ENCODE measurements at places on chromosomes 4 and X.

GRCh38 chrX:70970482-70970995, 39.6 kb upstream of the SLC7A3 start:
- peak; percentile 2 for DNase-seq

- no peak for DNase-seq
Measured at GRCh38 chr4:56657128-56657527, 24.0 kb downstream of the HOPX start.

- no peak for DNase-seq
Measured at GRCh38 chr4:8542776-8543525, 37.2 kb upstream of the GPR78 start.

DNA sequence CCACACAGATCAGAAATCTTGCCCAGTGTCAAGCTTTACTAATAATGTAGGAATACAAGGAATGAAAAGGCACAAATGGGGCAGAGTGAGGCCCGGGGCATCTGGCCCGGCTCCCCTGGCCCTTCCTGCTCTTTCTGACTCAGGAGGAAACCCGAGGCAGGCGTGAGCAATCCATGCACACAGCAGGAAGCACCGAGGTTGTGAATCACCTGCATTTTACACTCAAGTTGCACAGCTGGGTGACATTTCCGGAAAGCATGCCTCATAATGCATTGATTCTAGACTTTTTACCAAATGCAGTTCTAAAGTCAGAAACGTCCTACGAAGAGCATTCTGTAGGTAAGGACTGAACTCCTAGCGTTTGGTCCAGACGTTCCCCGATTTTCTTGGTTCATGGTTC, 38.9 kb downstream of the PRIMPOL start:
- DNase-seq = no peak

- no peak for DNase-seq
Measured at GRCh38 chr4:53963781-53964180, 100.6 kb downstream of the CHIC2 start.

GRCh38 chr4:42446823-42447222, 49.5 kb downstream of the SHISA3 start:
- DNase-seq = no peak

DNA sequence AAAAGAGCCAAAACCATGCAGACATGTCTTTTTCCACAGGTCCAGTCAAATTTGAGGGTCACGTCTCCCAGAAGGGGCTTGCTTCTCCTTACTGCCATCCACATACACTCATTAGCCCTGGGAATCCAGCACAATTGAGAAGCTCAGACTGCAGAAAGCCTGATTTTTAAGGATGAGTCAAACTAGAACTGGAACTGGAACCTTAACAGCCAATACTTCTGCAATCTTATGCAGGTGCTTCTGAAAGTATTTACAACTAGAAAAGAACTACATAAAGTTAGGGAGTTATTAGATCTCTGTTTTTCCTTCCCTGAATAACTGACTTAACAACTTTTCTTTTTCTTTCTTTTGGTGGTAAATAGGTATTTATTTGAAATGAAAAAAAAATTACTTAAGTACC, 86.3 kb downstream of the CDS1 start:
- no peak for DNase-seq

DNA sequence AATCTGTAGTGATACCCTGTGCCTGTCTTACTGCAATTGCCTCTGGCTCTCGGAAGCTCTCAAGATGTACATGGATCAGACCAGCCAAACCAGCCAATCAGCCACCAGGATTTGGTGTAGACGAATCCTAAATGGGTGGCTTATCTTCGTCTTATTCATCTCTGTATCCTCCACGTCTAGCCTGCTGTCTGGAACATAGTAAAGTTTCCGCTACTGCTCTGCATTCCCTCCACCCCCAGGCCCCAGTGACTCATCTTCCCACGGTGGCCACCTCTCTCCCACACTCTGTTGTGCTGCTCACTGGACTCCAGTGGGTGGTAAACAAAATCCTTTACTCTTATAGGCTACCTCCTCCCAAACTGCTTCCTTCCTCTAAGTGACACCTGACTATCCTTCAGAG, 37.8 kb downstream of the SEPTIN6 start:
- peak; percentile 49 for DNase-seq

DNA sequence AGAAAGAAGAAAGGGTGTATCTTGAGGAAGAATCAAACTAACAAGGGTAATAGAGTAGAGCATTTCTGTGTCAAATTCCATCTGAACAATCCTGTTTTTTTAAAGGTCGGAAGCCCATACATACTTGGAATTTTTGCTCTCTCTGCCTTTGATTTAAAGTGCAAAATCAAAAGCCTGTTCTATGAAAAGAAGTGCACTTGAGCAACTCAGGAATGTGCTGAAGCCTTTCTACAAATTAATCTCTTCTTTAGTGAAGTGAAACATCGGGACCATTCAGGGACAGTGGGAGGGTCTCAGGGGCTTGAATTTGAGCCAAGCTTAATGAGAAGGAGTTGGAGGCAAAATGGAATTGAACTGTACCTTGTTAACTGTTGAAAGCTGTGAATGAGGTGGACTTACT, 1008.5 kb upstream of the LCORL start:
- no peak for DNase-seq

DNA sequence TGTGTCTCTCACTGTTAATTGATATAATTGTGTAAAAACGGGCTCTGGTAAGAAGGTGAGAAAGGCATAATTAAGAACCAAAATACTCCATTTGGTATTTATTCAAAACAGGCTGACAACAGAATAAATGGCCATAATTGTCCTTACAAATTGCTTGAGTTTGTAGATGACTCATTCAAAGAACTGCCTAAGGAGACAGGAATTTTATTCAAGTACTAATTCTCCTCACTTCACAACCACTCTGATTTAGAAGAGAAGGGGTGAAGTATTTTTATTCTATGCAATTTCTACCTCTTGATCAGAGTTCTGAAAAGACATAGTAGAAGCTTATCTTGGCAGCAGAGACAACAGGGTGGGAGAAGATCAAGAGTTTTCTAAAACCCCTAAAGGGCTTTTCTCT, 43.1 kb downstream of the ATP11C start:
- DNase-seq = no peak

- no peak for DNase-seq
Measured at GRCh38 chr4:48162162-48162561, 28.1 kb upstream of the TXK start.

GRCh38 chr4:22179124-22179874, 230.7 kb upstream of the KCNIP4 start:
- no peak for DNase-seq

GRCh38 chr4:41622787-41623186, 84.8 kb downstream of the LIMCH1 start:
- DNase-seq = no peak

GRCh38 chrX:56928546-56928945, 66.8 kb downstream of the SPIN3 start:
- no peak for DNase-seq

GRCh38 chr4:159455675-159456237, 352.9 kb downstream of the RAPGEF2 start:
- peak; percentile 50 for DNase-seq

DNA sequence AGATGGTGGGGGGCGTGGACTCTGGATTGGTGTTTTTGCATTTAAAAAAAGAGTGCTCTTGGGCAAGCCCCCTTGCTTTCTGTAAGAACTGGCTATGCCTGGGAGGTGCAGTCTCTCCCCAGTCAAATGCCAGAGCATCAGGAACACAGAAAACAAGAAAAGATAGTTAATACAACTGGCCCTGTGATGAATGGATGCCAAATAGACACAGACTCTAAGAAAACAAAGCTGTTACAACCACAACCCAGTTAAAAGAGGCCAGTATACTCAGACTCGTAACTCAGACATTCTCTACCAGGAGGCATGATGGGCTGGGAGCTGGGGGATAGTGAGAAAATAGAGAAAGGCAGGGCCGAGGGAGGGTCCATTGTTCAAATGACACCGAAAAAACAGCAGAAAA, 32.5 kb upstream of the C1QTNF7 start:
- DNase-seq = no peak

- DNase-seq = no peak
Measured at GRCh38 chr4:26839016-26839415, 21.6 kb upstream of the STIM2 start.

DNA sequence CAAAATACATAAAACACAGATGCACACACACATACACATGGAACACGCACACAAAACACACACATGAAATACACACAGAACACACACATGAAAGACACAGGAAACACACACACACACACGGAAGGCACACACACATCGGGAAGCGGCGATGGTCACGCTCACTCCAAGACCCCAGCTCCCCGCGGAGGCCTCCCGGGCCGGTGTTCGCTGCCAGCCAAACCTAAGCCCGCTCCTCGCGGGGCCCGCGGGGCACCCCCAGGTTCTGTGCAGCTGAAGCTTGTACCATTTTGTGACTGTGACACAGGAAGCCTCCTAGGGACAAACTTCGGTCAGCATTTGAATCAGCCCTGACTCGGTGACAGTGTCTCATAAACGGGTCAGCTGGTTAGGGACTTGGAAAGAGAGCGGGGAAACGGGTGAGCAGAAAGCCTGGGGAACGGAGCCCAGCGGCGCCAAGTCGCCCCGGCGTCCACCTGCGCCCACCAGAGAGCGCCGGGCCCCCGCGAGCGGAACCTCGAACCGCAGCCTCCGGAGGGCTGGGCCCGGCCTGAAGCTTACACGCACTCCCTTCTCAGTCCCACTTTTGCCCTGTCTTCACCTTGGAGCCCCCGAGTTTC, 32.1 kb downstream of the F11 start:
- DNase-seq = no peak

- DNase-seq = peak; percentile 86
Measured at GRCh38 chr4:7747062-7747385, 192.6 kb downstream of the AFAP1 start.

DNA sequence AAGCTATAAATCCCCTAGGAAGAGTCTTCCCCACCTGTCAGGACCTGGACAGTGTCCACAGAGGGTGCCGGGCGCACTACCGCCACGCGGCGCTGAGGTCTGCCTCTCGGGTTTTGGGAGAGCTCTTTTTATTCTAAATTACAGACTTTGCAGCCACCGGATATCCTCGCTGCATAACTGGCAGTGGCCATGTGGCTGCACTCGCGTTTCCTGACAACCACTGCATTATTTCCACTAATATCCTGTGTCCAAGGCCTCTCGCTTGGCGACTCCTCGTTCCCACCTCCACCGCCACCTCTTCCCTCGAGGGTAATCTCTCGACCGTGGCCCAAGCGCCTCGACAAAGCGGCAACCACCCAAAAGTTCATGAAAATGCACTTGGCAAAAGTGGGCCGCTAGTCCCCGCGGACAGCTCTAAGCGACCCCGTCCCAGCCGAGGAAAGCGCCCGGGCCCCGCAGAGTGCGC, 512 bp upstream of the TMEM131L start:
- no peak for DNase-seq

- DNase-seq = no peak
Measured at GRCh38 chr4:168586926-168587325, 90.1 kb downstream of the PALLD start.

DNA sequence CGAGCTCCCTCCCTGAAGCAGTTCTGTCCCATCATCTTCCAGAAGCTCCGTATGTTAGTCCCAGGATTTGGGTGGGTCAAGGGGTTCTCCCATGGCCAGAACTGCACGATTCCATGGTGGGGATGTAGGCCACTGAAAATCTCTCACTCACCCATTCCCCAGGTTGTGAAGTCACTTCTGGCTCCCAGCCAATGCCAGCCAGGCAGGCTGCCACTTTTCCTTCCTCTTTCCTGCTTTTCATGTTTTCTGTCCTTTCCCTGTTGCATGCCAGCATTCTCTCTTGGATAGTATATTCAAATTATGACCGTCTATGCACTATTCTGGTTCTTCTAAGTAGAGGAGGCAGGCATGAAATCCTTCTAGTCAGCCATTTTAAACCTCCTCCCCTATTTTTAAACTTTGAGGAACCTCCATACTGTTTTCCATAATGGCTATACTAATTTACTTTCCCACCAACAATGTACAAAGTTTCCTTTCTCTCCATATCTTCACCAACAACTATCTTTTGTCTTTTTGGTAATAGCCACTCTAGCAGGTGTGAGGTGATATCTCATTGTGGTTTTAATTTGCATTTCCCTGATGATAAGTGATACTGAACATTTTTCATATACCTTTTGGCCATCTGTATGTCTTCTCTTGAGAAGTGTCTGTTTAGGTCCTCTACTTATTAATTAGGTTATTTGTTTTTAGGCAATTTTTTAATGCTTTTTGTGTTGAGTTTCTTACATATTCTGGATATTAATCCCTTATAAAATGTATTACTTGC, 182.1 kb upstream of the TET2 start:
- DNase-seq = peak; percentile 26

DNA sequence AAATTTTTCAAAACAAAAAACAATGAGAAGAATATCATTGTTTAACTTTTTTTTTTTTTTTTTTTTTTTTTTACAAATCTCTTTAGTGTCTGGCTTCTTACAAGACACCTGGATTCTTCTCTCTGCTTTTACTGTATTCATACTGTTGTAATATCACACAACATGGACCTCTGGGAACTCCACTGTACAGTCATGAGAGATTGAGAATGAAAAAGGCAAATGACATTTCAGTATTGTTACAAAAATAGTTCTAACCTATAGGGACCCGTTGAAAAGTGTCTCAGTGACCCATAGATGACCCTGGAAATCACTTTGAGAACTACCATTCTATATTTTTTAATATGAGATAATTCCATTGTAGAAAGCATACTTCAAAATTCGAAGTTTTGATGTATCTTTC, 124.4 kb downstream of the SLIT2 start:
- no peak for DNase-seq

DNA sequence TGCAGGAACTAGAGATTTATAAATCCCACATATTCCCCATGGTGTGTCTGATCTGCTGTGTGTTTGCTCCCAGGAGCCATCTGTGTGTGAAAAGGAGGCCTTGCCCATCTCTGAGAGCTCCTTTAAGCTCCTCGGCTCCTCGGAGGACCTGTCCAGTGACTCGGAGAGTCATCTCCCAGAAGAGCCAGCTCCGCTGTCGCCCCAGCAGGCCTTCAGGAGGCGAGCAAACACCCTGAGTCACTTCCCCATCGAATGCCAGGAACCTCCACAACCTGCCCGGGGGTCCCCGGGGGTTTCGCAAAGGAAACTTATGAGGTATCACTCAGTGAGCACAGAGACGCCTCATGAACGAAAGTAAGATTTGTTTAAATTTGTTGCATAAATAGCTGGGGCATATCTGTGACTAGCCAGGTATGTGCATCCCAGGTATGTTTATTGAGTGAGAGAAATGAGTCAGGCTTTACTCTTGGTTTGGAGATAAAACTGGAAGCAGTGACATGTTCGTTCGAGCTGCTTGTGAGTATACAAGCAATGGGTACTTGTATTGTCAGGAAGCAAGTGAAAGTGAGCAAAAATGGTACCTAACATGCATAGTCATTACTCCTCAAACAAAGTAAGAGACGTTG, 89.5 kb downstream of the PTTG2 start:
- no peak for DNase-seq

GRCh38 chr4:26208237-26208994, 112.4 kb upstream of the RBPJ start:
- no peak for DNase-seq

GRCh38 chrX:9324676-9325075, 140.2 kb upstream of the TBL1X start:
- DNase-seq = peak; percentile 39

DNA sequence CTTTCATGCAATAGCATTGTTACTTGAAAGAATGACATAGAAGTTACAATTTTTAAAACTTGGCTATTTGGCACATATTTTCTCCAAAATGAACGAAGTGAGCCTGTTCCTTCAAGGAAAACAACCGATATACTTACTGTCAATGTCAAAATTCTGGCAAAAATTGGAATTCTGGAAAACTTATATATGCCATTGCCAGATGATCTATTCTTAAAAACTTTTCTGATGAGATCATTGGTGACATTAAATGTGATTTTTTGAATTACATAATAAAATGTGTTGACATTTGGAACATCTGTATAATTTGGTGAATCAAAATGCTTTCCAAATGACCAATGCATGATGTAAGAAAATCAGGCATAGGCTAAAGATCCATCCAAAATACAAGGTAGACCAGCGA, 209.0 kb downstream of the SCFD2 start:
- DNase-seq = no peak
